ENCODE measurements at places on chromosomes 2 and 18. TPM values are rescaled to one million over a fixed set of nuclear protein-coding genes. Genes with fewer than 3 reads are reported as not detected.
A peak's percentile ranks its signal among the peaks of the same experiment; 100 is the strongest.

DNA sequence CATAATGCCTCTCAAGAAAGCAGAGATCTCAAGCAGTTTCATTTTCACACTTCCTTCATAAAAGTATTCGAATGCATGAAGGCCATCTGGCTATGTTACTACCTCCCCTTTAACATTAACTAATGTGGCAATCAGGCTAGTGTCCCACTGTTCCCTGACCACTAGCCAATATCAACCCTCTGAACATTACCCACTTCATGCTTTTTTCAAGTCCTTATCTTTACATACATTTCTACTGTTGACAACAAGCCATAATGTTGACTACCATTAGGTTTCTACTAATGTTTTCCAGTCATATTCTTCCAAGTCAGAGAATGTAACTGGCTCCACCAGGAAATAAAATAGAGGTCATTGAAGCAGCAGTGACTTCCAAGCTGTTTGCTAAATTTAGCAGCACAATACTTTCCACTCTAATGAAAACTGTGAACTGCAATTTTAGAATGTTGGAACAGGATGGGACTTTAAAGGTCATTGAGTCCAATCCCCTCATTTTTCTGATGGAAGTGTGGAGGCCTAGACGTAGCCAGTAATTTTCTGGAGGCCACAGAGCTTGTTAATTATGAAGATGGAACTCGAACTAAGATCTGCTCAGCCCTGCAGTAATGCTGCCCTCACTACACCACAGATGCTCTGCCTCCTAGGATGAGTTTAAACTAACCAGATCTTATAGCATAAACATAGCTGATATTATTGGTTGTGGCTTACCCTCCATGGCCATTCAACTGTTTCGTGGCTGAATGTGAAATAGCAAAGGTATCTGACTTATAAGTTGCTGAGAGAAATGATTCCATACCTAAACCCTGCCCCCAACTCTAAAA is 630 bp upstream of the PPP1R1C start:
- H3K4me3 ChIP-seq: no peak overlapping the region
- no peak for DNase-seq
- H3K4me1 ChIP-seq: no peaks in the 10 kb centered on the region
- no peaks in the 10 kb centered on the region for H3K27me3 ChIP-seq
- no peaks in the 10 kb centered on the region for H3K36me3 ChIP-seq

DNA sequence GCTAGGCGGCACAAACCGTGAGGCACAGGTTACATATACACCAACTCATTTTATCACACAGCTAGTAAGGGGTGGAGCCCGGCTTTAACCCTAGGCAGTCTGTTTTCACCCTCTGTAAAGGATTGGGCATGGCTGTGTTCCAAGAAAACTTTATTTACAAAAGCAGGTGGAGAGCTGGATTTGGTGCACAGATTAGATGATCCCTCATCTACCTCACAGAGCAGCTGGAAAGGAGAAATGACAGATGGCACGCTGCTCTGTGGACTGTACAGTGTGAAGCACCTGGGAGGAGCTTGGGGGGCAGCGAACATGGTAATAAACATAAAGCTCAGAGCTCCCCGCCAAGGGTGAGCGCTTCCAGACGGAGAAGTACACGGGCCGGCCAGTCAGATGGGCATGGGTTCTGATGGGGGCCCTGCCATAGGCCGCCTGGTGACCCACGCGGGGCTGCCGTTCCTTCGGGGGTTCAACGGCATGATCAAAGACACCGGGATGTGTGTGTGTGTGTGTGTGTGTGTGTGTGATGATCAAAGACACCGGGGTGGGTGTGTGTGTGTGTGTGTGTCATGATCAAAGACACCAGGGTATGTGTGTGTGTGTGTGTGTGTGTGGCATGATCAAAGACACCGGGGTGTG is 862 bp upstream of the TMEM177 start:
- H3K36me3 ChIP-seq: no peaks in the 10 kb centered on the region
- H3K4me3 ChIP-seq: peak overlapping the region; percentile 54
- no peak for DNase-seq
- no peaks in the 10 kb centered on the region for H3K27me3 ChIP-seq
- H3K4me1 ChIP-seq: peaks cover 11% of the 10 kb centered on the region

DNA sequence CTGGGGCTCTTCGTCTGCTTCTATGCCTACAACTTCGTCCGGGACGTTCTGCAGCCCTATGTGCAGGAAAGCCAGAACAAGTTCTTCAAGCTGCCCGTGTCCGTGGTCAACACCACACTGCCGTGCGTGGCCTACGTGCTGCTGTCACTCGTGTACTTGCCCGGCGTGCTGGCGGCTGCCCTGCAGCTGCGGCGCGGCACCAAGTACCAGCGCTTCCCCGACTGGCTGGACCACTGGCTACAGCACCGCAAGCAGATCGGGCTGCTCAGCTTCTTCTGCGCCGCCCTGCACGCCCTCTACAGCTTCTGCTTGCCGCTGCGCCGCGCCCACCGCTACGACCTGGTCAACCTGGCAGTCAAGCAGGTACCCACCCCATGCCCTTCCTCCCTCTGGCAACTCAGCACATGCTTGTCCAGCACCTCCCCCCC is 24.2 kb downstream of the STEAP3 start:
- DNase-seq: peak; percentile 81
- H3K4me3 ChIP-seq: no peak overlapping the region
- no peaks in the 10 kb centered on the region for H3K4me1 ChIP-seq
- H3K27ac ChIP-seq: no peak overlapping the region
- peaks cover 18% of the 10 kb centered on the region for H3K36me3 ChIP-seq

The RBKS gene
- 3.1 TPM for total RNA-seq

DNA sequence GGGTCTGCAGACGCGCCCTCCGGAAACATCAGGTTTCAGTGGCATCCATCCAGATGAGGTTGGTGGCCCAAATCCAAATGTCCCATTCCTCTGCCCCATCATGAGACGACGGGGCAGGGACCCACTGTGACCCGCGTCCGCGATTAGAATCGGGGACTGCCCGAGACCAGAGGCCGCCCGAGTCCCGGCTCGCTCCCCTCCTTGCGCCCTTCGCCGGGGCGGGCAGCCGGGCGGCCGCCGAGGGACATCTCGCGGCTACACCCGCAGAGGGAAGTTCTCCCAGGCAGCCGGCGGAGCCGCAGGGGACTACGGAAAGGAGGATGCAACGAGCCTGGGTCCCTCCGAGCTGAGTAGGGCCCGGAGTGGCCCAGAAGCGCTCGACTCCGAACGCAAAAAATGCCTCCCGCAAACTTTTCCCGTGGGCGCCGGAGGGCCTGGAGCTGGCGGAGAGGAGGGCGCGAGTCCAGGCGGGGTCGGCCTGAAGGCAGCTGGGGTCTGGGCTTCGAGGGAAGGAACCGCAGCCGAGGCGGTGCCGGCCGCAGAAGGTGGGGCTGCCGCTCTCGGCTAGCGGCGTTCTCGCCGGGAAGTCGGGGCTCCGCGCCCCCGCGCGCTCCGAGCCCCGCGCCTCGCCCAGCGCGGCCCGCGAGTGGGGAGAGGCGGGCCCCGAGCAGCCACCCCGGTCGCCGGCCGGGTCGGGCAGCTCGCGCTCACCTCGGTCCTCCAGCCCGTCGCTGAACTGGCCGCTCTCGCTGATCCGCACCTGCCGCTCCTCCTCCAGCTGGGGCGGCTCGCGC is 580 bp downstream of the TMEM163 start:
- H3K4me3 ChIP-seq: peak overlapping the region; percentile 61
- H3K27ac ChIP-seq: peak overlapping the region; percentile 70
- H3K36me3 ChIP-seq: no peaks in the 10 kb centered on the region
- DNase-seq: peak; percentile 86
- H3K27me3 ChIP-seq: no peaks in the 10 kb centered on the region

The BBS5 gene
- total RNA-seq: 7.4 TPM

The CRYGC gene
- not detected for total RNA-seq

The ECEL1 gene
- not detected for total RNA-seq

GRCh38 chr18:63062246-63062645 is 257.3 kb downstream of the BCL2 start:
- no peaks in the 10 kb centered on the region for H3K27me3 ChIP-seq
- no peaks in the 10 kb centered on the region for H3K36me3 ChIP-seq
- no peak for DNase-seq
- no peak overlapping the region for H3K4me3 ChIP-seq

DNA sequence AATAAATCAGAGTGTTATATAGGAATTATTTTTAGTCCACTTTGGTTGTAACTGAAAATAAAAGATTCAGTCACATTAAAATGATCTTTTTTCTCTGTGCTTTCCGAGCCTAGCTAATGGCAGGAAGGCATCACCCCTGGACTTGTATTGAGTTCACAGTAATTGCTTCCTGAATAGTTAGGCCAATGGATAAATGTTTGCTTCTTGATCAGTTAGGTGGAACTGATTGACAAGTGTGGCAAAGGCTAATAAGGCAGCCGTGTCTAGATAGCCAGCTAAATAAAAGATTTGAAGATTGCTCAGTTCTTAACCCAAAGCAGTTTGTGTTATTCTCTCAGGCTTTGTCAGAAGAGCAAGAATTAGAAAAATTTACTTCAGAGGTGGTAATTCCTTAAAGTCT is 20.8 kb downstream of the FAM171B start:
- no peaks in the 10 kb centered on the region for H3K36me3 ChIP-seq
- no peaks in the 10 kb centered on the region for H3K27me3 ChIP-seq
- no peak for DNase-seq
- no peak overlapping the region for H3K4me3 ChIP-seq
- H3K4me1 ChIP-seq: no peaks in the 10 kb centered on the region

GRCh38 chr2:58030771-58031170 is 15.8 kb upstream of the VRK2 start:
- H3K36me3 ChIP-seq: no peaks in the 10 kb centered on the region
- DNase-seq: no peak
- no peak overlapping the region for H3K4me3 ChIP-seq
- H3K27ac ChIP-seq: no peak overlapping the region
- no peaks in the 10 kb centered on the region for H3K4me1 ChIP-seq

DNA sequence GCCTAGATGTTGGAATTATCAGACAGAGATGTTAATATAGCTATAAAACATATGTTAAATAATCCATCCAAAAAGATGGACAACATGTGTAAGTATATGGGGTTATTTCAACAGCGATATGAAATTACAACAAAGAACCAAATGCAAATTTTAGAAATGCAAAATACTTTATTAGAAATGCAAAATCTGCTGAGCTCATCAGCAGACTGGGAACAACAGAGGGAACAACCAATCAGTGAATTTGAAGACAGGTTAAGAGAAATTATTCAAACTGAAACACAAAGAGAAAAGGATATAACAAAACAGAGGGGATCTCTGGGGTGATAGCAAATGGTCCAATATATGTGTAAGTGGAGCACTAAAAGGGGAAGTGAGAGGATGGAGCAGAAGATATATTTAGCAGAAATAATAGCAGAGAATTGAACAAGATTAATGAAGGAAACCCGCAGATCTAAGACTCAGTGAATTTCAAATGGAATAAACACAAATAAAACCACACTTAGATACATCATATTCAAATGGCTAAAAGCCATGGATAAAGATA is 13.5 kb upstream of the HS6ST1 start:
- no peaks in the 10 kb centered on the region for H3K36me3 ChIP-seq
- no peak overlapping the region for H3K27ac ChIP-seq
- H3K27me3 ChIP-seq: no peaks in the 10 kb centered on the region
- H3K4me3 ChIP-seq: no peak overlapping the region
- no peak for DNase-seq

DNA sequence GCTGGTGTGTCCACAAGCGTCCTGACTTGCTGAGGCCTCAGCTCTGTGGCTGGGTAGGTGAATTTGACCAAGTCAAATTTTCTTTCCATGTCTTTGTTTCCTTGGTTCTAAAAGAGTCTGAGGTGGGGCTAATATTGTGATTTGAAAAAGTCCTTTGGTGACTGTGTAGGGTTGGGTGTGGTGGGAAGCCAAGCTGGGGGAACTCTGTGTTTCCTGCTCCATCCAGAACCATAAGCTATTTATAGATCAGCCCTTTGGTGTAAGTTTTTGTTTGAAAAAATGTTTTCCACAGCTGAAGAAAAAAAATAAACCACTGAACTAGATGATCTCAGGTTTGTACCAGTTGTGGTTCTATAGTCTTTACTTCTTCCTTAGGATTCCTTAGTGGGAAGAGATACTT is 462.7 kb downstream of the TGIF1 start:
- H3K4me3 ChIP-seq: no peak overlapping the region
- no peak overlapping the region for H3K27ac ChIP-seq
- DNase-seq: no peak

- H3K27me3 ChIP-seq: no peaks in the 10 kb centered on the region
- no peak overlapping the region for H3K27ac ChIP-seq
- H3K4me3 ChIP-seq: no peak overlapping the region
- no peak for DNase-seq
- H3K36me3 ChIP-seq: no peaks in the 10 kb centered on the region
These were observed 111.6 kb downstream of the SLC4A3 start for GRCh38 chr2:219739066-219739465.

The FSHR gene
- total RNA-seq: not detected

The NEDD4L gene
- total RNA-seq: 491 TPM

The CD226 gene
- 4.1 TPM for total RNA-seq

DNA sequence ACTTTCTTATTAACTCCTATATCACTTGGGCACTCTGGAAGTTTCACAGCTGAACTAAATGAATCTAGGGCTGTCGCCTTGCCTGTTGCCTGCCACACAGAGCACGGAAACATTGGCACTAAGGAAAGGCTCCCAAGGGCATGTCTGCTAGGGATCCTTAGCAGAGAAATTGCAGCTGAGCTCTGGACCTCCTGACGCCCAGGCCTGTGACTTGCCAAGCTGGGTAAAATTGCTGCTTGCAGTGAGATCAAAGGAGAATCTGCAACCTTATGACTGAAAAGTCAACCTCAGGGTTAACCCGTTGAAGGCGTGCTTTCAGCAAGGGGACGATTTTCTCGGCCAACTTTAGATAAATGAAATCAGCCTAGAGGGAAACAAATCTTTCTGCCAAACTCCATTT is 189.8 kb downstream of the NCK2 start:
- H3K27me3 ChIP-seq: no peaks in the 10 kb centered on the region
- no peak for DNase-seq
- no peak overlapping the region for H3K27ac ChIP-seq
- peaks cover 3% of the 10 kb centered on the region for H3K4me1 ChIP-seq
- no peak overlapping the region for H3K4me3 ChIP-seq

DNA sequence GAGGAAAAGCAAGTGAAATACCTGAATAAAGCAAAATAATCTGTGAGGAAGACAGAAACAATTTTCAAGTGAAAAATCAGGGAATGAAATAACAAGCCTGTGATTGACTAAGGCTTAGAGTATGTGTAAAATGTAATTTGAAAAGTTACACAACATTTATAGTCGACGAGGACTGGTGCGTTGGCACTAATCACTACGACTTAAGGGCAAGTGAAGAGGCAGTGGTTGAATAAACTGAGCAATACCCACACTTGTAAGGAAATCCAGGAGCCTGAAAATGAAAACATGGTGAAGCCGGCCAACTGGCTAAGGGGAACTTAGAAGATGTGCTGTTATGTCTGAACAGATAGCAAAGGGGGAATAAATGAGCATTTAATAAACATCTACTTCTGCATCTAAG is 13.4 kb downstream of the DOK1 start:
- no peaks in the 10 kb centered on the region for H3K4me1 ChIP-seq
- H3K36me3 ChIP-seq: no peaks in the 10 kb centered on the region
- no peaks in the 10 kb centered on the region for H3K27me3 ChIP-seq
- H3K27ac ChIP-seq: no peak overlapping the region
- no peak for DNase-seq
- H3K4me3 ChIP-seq: no peak overlapping the region

The LYG1 gene
- total RNA-seq: 0.67 TPM

GRCh38 chr2:130336877-130337734 is 5.6 kb upstream of the IMP4 start:
- peaks cover 8% of the 10 kb centered on the region for H3K4me1 ChIP-seq
- peaks cover 5% of the 10 kb centered on the region for H3K36me3 ChIP-seq
- H3K4me3 ChIP-seq: no peak overlapping the region
- H3K27ac ChIP-seq: peak overlapping the region; percentile 8
- no peaks in the 10 kb centered on the region for H3K27me3 ChIP-seq
